ENCODE measurements at places on chromosomes 2 and 18.
A peak's percentile ranks its signal among the peaks of the same experiment; 100 is the strongest.

DNA sequence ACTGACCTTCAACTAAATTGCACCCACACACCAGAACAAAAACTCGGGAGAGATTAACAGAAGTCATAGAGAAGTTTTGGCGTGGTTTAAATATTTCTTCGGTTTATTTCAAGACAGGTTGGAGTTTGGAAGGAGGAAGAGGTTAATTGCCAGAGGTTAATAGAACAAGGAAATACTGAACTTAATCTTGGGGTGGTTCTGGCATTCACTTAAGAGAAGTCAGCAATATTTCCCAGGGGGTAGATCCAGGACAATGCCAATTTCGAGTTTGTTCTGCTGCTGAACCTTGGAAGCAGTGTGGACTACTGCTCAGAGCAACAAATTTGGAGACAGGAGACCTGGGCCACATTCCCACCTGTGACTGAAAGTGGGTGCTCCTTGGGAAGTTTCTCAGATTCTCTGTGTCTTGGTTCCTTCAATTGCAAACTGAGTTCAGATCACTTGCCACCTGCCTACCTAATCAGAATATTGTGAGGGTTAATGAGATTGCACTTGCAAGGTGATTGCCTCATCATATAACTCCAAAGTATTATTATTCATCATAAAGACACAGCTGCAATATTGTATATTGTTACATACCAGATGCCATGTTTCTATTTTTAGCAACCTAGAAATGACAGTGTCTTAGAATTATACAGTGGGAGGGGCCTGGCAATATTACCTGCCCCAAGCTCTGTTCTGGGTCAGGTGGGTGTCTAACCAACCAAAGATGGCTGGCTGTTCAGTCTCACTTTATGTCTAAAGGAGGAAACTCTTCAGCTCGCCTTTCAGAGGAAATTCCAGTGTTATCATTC, 217.4 kb downstream of the CDCA7 start:
- no peak for DNase-seq

GRCh38 chr18:31176531-31176930, 13.9 kb upstream of the DSC1 start:
- DNase-seq, result no peak

- DNase-seq, result no peak
Measured at GRCh38 chr18:3791238-3791637, 341.3 kb downstream of the TGIF1 start.

GRCh38 chr18:37270038-37270665, 295.4 kb downstream of the CELF4 start:
- DNase-seq, result peak; percentile 56

DNA sequence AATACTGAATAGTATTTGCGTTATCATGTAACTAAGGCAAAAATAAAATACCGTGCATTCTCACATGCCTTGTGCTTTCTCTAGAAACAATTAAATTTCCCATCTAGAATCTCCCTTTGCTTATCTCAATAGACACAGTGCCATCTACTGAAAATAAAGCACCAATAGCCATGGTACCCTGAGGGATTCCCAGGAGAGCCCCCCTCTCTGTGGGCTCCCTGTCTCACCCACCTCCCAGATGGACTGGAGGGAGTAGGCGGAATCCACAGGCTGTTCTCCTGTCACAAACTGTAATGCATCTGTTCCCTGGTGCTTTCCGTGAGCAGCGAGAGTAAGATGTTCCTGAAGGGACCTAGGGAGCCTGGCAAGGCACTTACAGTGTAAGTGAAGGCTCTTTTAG, 112.4 kb upstream of the UPP2 start:
- no peak for DNase-seq

- no peak for DNase-seq
Measured at GRCh38 chr2:3290655-3291054, 87.0 kb downstream of the EIPR1 start.

- DNase-seq, result no peak
Measured at GRCh38 chr2:84137034-84137433, 322.0 kb downstream of the SUCLG1 start.

DNA sequence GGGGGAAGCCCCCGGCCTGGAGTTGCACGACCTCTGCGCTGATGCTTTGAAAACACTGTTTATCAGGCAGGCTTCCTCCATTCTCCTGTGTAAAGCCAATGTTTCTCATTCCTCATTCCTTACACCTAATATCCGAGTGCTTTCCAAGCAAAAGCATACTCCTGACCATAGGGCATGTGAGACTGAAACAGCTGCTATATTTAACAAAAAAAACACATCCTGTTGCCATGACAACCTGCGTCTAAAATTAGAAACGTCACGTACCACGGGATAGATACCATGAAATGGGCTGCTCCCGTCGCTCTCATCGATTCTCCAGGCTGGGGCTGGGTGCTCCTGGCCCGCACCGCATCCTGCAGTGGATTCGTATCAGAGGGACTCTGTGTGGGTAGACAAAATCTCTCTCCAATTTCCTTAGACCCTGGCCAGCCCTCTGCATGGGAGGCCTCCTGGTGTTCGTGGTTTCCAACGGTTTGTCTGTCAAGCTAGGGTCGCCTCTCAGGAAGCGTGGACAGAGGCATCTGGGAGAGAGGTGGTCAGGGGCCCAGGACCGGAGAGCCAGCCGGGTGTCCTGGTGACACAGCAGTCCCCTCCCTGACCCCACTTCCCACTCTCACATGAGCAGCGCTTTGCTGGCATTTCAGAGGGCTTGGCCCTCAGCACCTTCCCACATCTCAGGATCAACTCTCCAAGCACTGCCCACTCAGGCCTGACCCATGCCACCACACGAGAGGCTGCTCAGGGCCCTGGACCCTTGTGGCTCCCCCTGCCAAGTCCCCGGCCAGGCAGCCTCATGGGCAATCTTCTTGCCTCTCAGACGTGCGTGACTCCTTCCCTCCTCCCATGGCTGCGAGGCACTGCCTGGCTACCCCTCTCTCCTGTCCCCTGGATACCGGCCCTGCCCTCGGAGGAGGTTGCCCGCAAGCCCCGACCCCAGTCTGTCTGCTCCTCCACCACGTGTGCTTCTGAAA, 268.1 kb downstream of the NDUFA10 start:
- no peak for DNase-seq
